ENCODE measurements at places on chromosomes 6 and 20.

DNA sequence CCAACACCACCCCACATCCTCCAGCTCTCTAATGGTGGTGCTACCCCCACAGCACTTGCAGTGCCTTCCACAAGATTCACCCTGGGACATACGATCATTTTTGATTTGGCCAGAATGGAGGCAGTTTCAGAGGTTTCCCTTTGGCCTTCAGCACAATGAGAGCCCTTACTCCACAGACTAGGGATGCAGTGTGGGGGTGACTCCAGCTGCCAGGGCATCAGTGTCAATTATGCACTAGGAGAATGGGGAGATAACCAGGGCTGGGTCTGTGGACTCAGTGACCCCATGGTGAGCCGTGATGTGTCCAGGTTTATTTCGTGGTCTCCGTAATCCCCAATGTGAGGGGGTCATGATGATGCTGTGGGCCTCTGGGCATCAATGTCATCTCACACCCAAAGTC is 31.5 kb upstream of the MICB start:
- DNase-seq = no peak

- no peak for DNase-seq
Measured at GRCh38 chr6:41200901-41201763, at the start of gene TREML2. TSS of gene TREML2 (minus strand) at chr6:41201149. CDS start at chr6:41201008, 141 bp downstream.

DNA sequence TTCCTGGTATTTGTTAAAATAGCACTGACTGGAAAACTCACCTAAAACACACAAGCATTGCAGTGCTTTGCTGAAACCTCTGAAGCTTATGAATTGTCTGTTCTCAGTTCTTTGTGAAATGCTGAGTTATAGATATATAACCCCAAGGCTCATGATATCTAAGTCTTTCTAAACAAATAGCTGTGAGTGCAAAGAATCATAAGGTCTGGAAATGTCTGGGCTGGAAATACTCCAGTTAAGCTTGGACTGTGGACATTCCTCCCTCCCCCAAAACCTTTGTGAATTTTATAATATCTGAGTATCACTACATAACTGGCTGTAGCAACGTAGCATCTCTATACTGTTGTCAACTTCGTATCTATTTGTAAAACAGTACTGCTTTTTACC is 69.1 kb downstream of the CBLN4 start:
- no peak for DNase-seq

GRCh38 chr6:131212024-131212423 is 76.8 kb downstream of the AKAP7 start:
- DNase-seq = no peak

DNA sequence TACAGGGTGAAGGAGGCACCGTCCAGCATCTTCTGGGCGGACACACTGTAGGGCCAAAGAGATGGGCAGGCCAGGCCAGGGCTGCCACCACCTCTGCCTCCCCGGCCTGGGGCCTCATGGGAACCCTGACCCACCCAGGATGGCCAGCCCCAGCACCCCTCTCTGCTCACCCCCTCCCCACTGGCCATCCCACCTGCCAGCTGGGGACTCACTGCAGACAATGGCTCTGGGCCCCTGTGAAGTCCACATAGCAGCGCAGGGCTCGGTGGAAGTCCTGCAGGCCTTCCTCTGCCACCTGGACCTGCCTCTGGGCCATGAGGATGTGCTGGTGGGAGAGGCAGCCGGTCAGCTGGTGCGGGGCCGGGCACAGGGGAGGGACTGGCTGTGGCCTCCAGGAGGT is 3.6 kb upstream of the C20orf144 start:
- no peak for DNase-seq

- DNase-seq = no peak
Measured at GRCh38 chr20:16195671-16196070, 377.6 kb downstream of the KIF16B start.

GRCh38 chr20:5737966-5738365 is 12.2 kb upstream of the SHLD1 start:
- no peak for DNase-seq

DNA sequence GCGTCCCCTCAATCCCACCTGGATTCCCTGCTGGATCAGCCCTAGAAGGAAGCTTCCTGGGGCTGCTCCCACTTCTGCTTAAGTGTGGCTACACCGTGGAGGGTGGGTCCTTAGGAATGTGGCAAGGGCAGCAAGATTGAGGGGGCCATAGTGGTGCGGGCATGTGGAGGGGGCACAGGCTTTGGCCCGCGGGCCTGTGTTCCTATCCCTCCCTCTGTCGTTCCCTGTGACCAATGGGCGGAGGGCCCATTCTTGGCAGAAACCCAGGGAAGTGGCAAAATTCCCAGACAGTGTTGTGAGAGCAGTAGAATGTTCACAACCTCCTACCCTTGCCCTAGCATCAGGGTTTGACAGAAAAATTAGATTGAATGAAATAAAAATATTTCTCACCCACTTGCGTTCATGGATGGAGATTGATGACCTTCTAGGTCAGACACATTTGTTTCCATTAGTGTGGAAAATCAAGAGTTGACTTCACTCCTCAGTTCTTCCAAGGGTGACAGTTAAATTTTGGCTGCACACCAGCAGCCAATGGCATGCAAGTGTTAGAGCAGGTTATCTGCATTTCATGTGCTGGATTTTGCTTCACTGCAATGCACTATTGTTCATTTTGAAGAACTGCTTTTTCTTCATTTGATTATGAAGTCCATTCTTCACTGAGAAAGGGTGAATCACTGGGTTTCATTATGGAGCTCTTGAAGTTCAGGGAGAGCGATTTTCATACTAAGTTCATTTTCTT is 49.3 kb upstream of the AHI1 start:
- no peak for DNase-seq

GRCh38 chr6:7129784-7130569 is 22.2 kb downstream of the RREB1 start:
- no peak for DNase-seq

- no peak for DNase-seq
Measured at GRCh38 chr6:87016772-87017171, 78.1 kb downstream of the CGA start.

GRCh38 chr6:45892196-45892595 is 123.5 kb downstream of the CLIC5 start:
- DNase-seq = no peak

DNA sequence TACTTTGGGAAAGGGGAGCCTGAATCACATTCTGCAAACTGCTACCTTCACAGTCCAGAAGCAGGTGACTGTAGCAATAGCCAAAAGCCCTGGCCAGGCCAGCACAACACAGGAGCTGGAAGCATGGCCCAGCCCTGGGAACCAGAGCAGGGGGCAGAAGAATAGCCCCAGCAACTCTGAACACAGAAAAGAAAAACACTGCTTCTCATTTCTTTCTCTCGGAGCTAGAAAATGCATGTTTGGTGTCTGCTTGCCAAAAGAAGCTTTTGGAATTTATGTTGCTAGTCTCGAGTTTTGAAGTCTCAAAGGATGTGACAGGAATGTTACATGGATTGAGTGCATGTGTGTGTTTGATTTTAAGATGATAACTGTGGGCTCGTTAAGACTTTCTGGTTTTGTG is 79.8 kb upstream of the SCAF8 start:
- DNase-seq = no peak

- no peak for DNase-seq
Measured at GRCh38 chr6:35759426-35759825, 17.0 kb upstream of the CLPSL2 start.

GRCh38 chr20:46810448-46811223 is 84.0 kb upstream of the EYA2 start:
- DNase-seq = no peak

DNA sequence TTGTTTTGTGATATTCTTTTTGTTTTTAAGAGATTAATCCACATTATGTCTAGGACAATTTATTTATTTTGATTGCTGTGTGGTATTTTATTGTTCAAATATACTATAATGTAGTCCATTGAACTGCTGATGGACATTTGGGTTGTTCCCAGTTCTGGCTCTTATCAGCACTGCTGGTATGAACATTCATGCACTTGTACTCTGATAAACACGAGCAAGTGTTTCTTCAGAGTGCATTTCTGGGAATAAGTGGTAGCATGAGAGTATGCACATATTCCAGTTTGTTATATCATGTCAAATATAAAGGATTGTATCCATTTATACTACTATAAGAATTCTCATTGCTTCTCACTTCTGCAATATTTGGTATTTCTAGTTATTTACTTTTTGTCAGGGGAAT is 7.1 kb downstream of the CALHM6 start:
- DNase-seq = no peak

DNA sequence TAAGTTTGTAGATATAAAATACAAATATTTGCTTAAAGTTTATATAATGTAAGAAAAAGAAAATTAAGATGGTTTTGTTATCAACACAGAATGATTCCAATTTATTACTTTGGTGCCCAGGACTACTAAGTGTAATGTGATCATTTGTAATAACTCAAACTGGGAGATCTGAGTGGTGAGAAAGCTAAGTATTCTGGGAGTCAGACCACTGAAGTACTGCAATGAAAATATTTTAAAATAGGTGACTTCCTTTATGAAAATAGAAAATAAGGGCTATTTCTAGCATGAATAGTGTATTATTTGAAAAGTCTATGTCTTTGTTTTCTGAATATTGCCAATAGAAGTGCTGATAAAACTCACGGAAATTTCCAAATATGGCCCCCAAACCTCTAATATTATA is 305.6 kb upstream of the MAN1A1 start:
- DNase-seq = no peak

GRCh38 chr6:76416821-76417605 is 344.6 kb upstream of the IMPG1 start:
- DNase-seq = no peak

DNA sequence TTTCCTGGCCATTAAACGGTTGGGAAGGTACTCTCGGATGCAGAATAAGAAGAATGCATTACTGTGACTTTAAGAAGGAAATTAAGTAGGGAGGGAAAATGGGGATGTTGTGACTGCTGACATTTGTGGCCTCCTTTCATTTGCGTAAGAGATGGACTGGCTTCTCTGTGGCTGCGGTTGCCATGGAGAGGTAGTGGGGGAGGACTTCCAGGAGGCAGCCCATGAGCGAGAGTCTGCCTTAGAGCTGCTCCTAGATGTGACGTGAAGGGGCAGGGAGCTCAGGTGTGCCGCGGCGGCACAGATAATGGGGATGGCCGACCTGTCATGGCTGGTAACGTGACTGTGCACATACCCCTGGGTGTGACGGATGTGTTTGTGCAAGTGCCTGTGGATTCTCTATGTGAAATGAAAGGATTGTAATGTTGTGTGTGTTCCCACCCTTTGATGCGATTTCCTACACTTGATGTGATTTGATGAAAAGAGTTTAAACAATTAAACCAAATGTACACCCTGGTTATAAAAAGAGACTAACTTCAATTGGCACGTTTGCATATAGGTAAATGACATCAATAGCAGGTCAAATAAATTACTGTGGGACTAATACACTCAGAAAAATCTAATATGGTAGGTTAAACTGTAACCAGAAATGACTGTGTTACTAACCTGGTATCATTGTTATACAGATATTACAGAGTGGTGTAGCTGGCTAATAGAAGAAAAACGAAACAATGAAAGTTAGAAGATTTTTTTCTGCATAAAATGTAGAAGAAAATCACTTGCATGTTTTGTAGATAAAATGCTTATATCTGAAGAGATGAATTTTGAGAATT is 48.9 kb downstream of the HIVEP1 start:
- DNase-seq = peak; percentile 19

DNA sequence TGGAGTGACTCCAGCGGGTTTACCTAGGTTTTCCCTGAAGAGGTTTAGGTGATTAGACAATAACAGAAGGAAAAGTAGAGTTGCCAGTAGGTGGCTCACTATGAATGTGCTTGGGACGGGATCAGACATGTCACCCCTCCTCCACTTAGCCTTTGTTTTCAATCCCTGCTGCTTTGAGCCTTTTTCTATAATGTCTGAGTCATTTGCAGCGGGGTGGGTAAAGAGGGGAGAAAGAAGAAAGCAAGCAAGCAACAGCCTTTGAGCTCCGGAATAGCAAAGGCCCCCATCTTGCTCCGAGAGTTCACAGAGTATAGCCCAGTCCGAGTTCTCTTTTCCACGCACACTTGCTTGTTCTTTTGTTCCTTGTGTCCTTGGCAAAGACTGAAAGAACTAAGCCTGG is 129.1 kb downstream of the PACRG start:
- no peak for DNase-seq

- no peak for DNase-seq
Measured at GRCh38 chr20:7841291-7841970, 98.8 kb downstream of the HAO1 start.
